Thoracic aorta (tissue), 2 donors: ENCODE measurements at places on chromosomes 1 and 21. TPM values are rescaled to one million over a fixed set of nuclear protein-coding genes. Genes with fewer than 3 reads are reported as not detected.

DNA sequence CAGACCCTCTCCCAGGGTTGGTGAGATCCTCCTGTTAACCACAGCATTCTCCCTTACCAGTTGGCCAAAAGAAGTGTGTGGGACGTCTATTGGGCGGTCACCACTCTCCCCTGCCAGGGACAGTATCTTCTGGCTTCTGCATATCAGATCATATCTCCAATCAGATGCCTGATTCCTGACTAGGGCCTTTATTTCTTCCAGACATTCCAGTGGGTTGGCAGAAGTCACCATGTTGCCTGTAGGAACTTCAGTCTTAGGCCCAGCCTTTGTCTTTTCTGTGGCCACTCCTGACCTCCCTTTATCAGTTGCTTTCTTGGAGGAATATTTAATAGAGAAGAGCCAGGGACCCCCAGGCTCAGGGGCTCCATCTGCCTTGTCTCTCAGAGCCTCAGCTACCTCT, 130.4 kb upstream of the F3 start:
- no peak for DNase-seq

Gene TMCO1
- 53.7 TPM for total RNA-seq

Gene S100A12
- 22.5 TPM for total RNA-seq

GRCh38 chr1:88216441-88216840, 467.6 kb upstream of the PKN2 start:
- DNase-seq: no peak

GRCh38 chr1:246674049-246674448, 50.2 kb upstream of the SCCPDH start:
- DNase-seq: no peak

DNA sequence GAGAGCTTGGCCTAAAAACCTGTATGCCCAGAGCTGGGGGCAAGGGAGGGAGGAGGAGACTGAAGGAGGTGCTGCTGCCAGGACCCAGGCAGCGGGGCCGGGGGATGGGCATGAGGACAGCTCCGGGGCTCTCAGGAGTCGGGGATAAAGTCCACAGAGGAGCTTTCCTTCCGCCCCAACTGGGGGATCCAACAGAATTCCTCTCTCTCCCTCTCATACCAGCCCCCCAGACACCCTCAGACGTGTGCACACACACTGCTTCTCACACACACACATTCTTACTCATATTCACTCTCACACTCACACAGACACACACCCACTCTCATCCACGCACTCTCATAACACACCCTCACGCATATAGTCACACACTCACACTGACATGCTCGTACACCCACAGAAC, 39.1 kb downstream of the SYF2 start:
- no peak for DNase-seq

DNA sequence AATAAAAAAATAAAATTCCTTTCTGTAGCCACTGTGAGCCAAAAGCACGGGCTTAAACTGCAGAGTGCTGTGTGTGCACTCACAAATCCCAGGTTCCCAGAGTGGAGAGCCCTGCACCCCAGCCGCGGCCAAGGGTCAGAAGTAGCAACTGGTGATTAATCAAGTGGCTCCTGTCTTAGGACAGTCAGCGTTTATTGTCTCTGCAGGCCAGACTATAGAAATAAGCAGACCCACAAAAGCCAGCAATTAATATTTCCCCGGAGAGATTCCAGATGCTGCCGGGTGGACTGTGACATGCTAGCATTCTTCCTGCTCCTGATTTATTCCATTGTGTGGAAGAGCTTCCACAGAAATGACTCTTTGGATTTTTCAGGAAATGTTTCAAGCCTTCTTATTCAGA, 412.2 kb downstream of the KIF26B start:
- DNase-seq: no peak

DNA sequence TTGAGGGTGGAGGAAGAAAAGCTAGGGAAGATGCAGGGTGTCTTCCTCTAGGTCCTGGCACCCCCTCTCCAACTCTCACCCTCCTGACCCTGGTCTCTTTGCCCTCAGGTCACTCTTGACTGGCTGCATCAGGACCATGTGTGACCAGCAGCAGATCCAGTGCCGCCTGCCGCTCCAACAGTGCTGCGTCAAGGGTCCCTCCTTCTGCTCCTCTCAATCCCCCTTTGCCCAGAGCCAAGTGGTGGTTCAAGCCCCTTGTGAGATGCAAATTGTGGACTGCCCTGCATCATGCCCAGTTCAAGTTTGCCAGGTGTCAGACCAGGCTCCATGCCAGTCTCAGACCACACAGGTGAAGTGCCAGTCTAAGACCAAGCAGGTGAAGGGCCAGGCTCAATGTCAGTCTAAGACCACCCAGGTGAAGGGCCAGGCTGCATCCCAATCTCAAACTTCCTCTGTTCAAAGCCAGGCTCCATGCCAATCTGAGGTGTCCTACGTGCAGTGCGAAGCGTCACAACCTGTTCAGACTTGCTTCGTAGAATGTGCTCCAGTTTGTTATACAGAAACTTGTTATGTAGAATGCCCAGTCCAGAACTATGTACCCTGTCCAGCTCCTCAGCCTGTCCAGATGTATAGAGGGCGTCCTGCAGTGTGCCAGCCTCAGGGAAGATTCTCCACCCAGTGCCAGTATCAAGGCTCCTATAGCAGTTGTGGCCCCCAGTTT, 1.8 kb downstream of the KPRP start:
- no peak for DNase-seq

Gene ACTA1
- 0.99 TPM for total RNA-seq

- no peak for DNase-seq
These were observed 8.7 kb downstream of the PROX1 start for GRCh38 chr1:213996320-213997037.

GRCh38 chr1:152858062-152858461, 1.7 kb upstream of the LCE7A start:
- DNase-seq: no peak

DNA sequence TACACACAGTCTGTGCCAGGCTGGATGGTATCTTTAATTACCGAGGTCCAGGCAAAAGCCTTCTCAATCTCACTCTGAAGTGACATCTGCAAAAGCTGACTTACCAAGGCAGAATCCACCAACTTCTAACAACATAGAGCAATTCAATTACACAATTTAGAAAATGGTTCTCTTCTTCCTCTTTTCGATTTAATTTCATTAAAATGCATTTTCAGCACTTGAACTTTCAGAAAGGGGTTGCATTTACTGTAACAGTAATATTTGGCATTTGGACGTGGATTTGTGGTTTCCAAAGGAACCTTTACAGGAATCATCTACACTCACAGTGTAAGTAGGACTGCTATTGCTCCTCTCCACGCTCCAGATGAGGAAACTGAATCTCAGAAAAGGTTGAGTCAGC, 53.3 kb downstream of the ERO1B start:
- no peak for DNase-seq

DNA sequence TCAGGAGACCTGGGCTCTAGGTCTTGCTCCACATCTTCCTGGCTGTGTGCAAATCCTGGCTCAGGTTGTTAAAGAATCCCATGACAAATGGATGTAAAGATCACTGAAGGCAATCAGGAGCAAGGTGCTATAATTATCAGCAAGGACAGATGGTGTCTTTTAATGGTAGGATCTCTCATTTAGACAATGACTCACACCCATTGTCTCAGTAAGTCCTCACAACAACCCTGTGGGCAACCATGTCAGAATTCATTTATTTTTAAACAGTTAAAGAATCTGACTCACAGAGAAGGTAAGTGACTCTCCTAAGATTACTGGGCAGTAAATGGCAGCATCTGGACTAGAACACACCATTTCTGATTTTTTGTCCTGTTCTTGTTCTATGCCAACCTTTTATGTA, 32.8 kb downstream of the RNASEL start:
- DNase-seq: no peak

- no peak for DNase-seq
These were observed 53.2 kb downstream of the AHCTF1 start for GRCh38 chr1:246878551-246878950.

DNA sequence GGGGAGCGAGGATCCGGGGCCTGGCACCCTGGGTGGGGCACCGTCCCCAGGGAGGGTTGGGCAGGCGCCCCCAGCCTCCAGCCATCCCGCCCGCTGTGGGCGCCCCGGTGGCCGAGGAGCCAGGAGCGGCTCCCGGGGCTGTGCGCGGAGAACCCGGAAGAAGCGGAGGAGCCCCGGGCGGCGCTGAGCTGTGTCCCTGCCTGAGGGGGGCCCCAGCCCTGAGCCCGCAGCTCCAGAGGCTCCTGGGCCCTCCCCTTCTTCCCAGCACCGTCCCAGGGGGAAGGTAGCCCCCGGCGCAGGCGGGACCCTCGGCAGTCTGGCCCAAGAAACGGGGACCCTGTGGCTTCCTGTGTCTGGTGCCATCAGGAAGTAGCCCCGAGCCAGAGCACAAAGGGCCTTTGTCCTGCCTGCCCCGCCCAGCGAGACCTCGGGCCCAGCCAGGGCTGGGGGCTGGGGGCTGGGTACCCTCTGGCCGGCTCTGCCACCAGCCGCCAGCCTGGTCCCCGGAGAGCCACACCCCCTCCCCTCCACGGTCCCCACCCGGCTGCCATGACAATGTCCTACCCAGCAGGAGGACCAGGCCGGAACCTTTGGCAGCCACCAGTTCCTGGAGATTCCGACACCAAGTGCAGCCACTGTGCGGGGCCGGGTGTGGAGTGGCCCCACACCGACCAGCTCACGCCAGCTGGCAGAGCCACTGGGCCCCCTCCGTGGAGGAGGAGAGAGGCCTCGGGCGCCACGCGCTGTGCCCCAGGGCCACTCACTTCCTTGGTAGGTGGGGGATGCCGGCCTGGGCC, 15.6 kb upstream of the TTLL10 start:
- DNase-seq: no peak

Gene TNFRSF18
- total RNA-seq: 1.3 TPM

Gene MAN1A2
- 48.7 TPM for total RNA-seq

GRCh38 chr1:9128166-9128519, 759 bp downstream of the GPR157 start:
- DNase-seq: no peak

Gene LRRC39
- 2.4 TPM for total RNA-seq

- DNase-seq: no peak
These were observed 10.1 kb downstream of the ZNF644 start for GRCh38 chr1:91011726-91012125.

Gene AADACL3
- total RNA-seq: not detected

GRCh38 chr21:41432562-41433460, 6.8 kb downstream of the MX1 start:
- no peak for DNase-seq

- DNase-seq: no peak
These were observed 24.1 kb downstream of the PAFAH2 start for GRCh38 chr1:25973610-25974321.

Gene FCRL2
- not detected for total RNA-seq

DNA sequence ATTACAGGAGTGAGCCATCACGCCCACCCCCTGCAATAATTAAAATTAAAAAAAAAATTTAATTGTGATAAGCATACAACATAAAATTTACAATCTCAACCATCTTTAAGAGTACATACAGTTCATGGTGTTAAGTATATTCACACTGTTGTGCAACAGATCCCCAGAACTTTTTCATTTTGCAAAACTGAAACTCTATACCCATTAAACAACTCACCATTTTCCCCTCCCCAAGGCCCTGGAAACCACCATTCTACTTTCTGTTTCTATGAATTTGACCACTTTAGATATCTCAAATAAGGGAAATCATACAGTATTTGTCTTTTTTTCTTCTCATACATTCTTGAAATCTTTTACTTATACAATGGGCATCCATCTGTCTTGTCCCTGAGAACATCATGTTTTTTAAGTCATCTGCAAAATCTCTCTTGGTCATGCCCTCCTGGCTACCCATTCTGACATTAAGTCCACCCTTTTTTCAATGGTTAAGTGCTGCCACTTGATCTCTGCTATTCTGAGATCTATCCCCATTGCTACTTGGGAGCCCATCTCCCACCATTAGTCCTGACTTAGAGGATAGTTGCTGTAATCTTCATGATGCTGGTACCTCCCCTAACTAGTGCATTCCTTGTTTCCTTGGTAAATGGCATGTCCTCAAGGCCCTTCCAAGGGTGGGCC, 39.4 kb upstream of the ZFYVE9 start:
- no peak for DNase-seq

DNA sequence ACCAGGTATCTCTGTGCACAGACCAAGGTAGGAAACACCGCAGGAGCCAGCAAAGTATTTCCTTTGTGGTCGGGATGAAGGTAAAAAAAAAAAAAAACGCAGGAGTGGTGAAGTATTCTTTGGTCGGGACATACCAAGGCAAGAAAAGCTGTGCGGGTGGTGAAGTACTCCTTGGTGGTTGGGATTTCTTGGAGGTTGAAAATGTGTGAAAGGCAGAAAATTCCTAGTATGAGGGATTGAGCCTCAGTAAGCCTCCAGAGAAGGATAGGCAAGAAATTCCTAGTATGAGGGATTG, 802.6 kb downstream of the PLA2G4A start:
- no peak for DNase-seq

GRCh38 chr1:118118469-118118868, 66.6 kb downstream of the SPAG17 start:
- DNase-seq: no peak
